Glomerular endothelial cell (primary cell): ENCODE measurements at places on chromosomes 2 and 18. TPM values are rescaled to one million over a fixed set of nuclear protein-coding genes. Genes with fewer than 3 reads are reported as not detected.

POTEJ gene
- not detected in 2 replicates for total RNA-seq

REG1A gene
- total RNA-seq, result not detected in 2 replicates

SPATS2L gene
- total RNA-seq, result 76.1 and 86.3 TPM in 2 replicates

GRCh38 chr2:112887964-112888749, 22.8 kb upstream of the IL37 start:
- no peak for DNase-seq

GRCh38 chr2:85777441-85777861, 23.7 kb downstream of the ATOH8 start:
- DNase-seq, result no peak

DNA sequence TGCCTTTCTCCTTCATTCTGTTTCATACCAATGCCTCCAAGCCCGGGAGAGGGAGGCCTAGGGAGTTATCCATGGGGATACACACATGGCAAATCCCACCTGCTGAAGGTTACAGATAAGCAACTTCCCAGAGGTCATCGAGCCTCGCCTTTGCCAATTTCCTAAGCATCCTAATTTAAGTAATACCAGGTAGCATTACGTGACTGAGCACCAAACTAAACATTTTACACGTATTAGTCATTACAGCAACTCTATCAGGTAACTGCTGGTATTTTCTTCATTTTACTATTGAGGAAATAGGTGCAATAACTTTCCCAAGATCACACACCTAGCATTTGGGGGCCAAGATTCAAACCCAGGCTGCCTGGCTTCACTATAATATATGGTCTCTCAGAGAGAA, 30.1 kb upstream of the BZW1 start:
- DNase-seq, result no peak

DNA sequence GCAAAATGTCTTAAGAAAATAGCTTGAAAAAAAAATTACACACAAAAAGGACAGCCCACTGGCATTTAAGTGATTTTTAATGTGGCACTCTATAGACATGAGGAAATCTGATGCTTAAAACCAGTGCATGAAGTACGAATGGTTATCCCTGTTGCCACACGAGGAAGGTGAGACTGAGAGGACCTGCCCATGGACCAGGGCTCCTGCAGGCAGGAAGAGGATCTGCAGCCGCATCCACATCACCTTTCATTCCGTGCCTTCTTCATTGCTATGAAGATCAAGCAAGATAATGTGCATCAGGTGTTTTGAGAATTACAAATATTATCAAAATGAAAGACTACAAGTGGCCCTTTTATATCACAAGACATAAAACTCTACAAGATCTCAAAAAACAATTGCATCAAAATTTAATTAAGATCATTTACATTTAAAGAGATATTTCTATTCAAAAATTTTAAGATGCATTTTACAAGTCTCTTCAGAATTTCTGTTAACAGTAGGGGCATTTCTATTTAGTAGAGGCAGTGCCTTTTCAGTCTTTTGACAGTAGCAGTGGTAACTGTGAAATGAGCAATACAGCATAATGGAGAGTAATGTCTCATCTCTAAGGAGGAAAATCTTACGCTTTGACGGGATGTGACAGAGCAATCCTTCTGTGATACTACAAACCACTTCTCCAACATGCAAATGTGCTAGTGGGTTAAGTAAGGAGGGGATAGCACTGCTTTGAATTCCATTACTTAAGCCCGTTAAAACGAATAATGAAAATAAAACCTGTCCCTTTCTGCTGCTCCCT, 83.4 kb downstream of the SLC5A7 start:
- no peak for DNase-seq

GRCh38 chr18:80161781-80162417, 52.8 kb downstream of the ADNP2 start:
- no peak for DNase-seq

DNA sequence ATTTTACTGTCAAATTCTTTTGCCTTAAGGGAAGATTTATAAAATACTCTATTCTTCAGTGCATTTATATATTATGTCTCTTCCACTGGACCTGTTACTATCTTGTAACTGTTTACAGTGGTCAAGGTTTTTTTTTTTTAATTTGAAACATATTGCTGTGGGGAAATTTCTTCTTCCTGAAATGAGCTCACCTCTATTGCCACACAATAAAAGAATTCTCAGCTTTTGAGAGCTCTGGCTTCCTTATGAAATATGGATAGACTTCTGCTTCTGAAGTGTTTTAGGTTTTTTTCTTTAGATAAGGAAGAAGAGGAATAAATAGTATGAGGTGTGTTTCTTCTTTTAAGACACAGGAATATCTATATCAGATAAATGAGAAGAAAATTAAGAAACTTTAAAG, 7.7 kb downstream of the VRK2 start:
- no peak for DNase-seq

DNA sequence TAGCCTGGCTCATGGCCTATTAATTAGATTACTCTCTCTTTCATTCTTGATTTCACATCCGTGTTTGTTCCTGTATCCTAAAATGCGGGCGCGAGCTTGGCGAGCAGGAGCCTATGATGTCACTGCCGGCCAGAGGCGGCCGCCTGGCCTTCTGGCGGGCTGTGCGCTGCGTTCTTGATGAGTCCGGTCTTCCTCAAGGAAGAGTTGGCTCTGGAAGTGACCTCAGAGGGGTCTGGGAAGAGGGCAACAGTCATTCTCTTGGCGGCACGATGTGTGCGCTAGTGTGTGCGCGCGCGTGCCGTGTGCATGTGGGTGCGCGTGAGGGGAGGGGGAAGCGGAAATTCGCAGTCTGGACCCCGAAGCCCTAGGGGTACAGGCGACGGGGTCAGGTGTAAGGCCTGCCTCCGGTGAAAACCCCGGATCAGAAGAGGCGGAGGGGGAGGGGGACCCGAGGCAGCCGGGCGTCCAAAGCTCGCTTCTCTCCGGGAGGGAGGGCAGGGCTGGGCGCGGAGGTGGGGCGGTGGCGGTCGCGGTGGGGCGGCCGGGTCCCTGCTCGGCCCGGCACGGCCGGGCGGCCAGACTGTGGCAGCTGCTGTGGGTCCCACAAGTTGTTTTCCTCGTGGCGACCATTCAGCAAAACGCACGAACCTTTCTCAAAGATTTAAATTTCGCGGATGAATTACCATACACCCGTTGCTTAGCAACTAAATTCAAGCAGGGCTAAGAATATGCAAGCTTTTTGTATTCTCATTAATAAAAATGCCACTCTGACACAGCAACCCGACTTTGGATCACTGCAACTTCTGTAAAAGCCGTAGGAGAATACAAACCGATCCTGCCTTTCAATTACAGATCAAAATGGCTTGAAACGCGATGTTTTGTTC, 8.4 kb downstream of the POU3F3 start:
- no peak for DNase-seq

GRCh38 chr2:103860016-103860415, 993.9 kb upstream of the POU3F3 start:
- DNase-seq, result no peak

DNA sequence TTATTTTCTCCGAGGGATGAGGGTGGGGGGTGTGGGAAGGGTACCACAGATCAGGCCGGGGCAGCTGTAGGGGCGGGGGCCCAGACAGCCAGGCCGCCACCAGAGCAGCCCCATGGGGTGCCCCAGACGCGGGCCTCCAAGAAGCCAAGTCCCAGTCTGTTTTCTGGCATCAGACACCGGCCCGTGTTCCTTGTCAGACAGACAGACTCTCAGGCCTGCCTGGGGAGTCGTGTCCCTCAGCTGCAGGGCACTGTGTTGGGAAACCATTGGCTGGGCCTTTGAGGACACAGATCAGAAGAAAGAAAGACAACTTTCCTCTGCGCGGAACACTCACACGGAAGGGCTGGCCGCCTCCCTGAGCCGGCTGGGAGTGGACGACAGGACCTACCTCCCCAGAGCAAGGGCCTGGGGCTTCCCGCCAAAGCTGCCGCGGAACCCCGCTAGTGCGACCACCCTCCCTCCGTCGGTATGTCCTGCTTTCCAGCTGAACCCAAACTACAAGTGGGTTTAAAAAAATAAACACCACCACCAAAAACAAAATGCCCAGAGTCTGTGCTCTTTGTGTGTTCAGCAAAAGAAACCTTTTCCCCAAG, 88.0 kb downstream of the SMAD7 start:
- DNase-seq, result no peak

GRCh38 chr2:203471323-203471722, 63.8 kb downstream of the RAPH1 start:
- DNase-seq, result no peak

DNA sequence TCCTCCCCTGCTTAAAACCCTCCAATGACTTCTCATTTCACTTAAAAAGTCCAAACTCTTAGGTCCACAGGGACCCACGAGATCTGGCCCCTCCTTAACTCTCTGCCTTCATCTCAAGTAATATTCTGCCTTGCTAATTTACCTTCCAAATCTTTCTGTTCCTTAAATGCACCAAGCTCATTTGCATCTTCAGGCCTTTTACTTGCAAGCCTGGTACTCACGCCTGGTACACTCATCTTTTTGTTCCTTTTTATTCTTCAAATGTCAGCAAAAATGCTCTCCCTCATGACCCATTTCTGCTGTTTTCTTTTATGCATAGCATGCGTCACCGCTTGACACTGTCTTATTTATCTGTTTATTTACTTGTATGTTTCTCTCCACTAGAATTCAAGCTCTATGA, 2.7 kb upstream of the WIPF1 start:
- no peak for DNase-seq

DNA sequence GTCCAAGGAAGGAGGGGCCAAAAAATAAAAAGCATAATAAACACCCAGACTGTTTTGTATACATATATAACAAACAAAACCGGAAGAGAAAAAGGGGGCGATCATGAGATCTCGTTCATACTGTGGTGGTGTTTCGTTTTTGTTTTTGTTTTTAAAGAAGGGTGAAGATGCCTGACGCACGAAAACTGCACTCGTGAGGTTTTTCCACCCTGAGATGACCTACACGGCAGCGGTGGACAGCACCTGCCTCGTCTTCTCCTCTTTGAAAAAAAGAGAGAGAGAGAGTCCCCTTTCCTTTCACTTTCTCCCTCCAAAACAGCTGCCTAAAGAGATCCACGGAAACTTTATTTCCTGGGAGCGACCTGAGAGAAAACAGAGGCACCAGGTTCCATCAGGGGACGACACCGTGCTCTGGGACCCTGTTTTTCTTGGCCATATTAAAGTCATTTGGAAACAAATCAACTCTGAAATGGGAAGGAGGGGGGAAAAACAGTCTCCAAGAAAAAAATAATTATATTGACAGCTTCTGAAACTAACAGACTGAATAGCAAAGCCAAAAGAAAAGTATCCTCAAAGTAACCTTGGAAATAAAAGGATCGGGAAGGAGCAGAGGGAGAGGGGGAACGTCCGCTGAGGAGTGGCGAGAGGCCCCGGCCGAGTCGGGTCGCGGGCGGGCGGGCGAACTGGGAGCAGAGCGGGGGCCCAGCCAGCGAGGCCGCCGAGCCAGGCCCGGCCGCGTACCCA, 3.5 kb downstream of the POU3F3 start:
- no peak for DNase-seq

GRCh38 chr2:70936165-70936978, 672 bp downstream of the ATP6V1B1 start:
- no peak for DNase-seq
